Nucleus accumbens (tissue), 56 donors: ENCODE measurements at places on chromosomes 2 and 18.

DNA sequence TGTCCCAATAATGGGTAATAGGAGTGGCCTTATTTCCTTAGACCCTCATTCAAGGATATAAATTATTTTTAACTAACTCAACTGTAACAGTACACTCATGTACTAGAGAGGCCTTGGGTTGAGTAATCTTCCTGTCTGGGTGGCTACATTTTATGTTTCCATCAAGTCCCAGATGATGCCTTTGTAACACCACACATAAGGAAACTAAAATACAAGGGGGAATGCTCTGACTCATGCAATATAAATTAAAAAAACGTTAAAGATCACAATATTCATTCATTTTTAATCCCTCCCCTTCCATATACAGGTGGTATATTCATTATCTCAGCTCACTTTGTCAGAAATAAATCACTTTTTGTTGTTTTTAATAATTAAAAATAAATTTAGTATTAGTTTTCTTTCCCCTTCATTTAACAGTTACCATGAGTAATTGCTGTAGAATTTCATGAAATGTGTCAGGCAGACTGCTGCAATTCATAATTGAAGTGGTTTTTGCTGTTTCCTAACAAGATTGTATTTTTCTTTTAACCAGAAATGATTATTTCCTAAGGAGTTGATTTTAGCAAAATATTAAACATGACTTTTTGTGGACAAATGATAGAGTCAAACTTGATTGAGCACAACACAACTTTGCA lies 1403.6 kb downstream of the SUCLG1 start:
- no peak for DNase-seq

DNA sequence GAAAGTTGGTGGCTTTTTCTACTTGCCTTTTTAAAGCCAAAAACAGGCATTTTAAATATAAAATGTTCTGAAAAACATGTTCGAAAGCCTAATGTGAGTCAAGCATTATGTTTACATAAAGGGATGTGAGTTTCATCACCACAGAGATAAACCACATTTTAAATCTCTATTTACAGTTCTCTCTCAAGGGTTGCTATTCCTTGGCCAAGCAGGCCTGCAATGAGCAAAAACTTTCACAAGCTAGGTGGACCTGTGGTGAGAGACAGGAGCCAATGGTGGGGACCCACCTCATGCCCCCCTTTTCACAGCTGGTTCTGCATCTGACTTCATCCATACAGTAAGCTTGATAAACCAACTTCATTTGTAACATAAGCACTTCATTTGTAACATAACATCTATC lies 65.1 kb downstream of the CUL3 start:
- DNase-seq: no peak

- DNase-seq: no peak
Observed at GRCh38 chr2:138752197-138752956, 27.8 kb downstream of the NXPH2 start.

DNA sequence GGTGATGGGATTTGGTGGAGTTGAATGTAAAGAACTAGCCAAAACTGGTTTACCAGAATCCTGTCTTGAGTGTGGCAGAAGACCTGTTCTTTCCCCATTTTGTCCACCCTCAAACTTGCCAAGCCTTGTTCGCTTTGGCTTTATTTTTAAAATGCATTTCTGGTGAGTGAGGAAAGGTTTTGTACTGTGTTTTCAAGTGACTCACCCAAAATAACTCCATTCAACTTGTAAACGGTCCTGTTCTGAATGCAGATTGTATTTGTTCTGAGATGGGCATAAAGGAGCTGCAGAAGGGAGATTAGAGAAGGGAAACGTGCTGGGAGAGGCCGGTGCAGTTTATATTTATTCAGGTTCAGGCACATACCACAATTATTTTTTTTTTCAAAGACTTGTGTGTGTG lies 5.3 kb upstream of the ITPRID2 start:
- no peak for DNase-seq
